ENCODE measurements at places on chromosomes 1 and 21.

DNA sequence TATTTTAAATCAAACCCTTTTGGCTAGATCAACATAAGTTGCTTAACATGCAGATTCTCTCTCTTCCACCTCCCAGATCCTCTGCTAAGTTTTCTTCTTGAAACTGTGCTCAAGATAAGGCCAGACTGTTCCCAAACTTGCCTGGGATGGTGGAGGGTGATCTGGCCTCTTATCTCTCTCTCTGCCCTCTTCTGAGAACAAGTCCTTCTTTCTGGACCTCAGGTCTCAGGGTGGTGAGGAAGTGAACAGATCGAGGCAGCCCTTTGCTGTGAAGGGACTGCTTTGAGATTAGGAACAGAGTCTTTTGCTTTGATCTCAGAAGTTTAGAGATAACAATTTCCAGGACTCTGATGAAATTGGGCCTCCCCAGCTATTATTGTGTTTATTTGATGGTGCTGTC is 70.7 kb downstream of the HUNK start:
- no peak for DNase-seq

GRCh38 chr1:25566730-25567341 is 23.4 kb downstream of the LDLRAP1 start:
- DNase-seq = peak; percentile 54

DNA sequence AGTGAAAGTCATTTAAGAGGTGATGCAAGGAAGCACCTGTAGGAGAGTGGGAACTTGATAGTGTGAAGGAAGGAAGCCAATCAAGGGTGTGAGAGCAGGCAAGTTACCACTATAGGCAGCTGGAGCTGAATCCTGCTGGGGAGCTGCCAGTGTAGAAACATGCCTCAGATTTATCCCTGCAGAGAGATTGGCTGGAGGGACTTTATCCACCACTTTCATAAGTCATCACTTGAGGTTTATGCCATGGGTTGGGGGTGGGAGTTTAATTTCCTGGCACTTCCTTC is 443.6 kb downstream of the PLPP3 start:
- no peak for DNase-seq

DNA sequence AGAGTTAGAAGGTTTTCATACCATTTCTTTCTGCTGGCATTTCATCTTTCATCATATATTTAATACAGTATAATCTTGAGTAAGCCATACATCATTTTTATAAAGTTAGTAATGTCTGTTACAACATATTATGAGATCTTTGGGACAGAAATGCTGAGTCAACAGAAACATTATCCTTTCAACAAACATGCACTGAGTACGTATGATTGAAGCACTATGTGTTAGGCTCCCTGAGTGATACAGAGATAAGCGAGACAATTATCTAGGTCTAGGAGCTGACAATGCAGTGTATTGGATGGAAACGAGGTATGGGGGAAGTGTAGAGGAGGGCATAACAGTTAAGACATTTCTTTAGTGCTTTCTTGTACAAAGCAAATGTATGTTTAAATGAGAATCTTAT is 19.7 kb upstream of the GPR52 start:
- DNase-seq = no peak

DNA sequence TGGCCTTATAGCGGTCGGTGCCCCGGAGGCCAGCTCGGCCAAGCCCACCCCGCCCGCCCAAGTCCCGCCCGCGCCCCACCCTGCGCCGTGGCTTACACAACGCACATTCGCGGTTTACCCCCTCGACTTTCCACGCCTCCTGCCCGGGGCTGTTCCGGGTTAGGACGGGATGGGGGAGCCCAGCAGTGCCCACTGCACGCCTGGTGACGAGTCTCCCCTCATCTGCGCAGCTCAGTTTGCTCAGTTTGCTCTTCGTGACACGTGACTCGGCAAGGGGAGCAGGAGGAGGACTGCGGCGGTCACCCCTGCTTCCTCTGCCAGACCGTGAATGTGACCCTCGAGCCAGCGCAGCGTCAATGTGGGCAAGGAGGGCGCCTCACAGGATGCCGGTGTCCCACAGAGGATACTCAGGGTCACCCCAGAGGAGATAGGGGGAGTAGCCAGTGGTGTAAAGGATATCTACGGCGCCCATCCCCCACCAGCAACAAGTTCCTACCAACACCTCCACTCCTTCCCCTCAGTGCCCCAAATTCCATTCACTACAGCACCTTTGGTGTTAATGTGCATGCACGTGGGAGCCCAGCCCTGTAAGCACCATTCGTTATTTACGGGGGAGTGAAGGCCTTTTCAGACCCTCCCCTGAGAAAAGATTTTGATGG is 350 bp upstream of the S100A6 start:
- DNase-seq = peak; percentile 93

All from HCEC 1CT (cell line).